Activated CD8-positive, alpha-beta memory T cell treated with anti-CD3 and anti-CD28 coated beads, Interleukin-2, amount 50 U/mL, for 48 hours (primary cell): ENCODE measurements at places on chromosomes 1 and 21.

DNA sequence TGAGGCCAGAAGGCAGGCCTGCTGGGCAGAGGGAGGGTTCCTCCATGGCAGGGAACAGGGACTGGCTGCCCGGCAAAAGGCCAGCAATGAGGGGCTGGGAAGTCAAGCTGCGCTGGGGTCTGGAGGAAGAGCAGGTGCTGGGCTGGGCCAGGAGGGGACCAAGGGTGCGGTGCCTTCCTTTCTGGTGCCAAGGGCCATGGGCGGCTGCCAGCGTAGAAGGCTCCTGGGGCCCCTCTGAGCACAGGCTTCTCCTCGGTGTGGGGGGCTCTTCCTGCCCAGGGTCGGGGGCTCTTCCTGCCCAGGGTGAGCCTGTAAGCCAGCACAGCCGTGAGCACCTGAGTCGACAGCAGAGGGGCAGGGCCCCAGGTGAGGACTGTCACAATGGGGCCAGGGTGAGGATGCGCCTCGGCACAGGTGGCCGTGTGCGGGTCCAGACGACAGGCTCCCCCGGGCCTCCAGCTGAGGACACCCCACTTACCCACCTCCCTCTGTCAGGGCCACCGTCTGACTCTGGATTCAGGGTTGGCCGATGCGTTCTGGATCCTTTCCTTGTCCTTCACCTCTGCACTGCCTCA lies 10.7 kb upstream of the DNMT3L start:
- DNase-seq, result no peak

- DNase-seq, result peak; percentile 68
Observed at GRCh38 chr1:28642056-28642846, 616 bp downstream of the TAF12 start.

GRCh38 chr1:23601968-23602876 lies 42.9 kb upstream of the ID3 start:
- DNase-seq, result no peak

DNA sequence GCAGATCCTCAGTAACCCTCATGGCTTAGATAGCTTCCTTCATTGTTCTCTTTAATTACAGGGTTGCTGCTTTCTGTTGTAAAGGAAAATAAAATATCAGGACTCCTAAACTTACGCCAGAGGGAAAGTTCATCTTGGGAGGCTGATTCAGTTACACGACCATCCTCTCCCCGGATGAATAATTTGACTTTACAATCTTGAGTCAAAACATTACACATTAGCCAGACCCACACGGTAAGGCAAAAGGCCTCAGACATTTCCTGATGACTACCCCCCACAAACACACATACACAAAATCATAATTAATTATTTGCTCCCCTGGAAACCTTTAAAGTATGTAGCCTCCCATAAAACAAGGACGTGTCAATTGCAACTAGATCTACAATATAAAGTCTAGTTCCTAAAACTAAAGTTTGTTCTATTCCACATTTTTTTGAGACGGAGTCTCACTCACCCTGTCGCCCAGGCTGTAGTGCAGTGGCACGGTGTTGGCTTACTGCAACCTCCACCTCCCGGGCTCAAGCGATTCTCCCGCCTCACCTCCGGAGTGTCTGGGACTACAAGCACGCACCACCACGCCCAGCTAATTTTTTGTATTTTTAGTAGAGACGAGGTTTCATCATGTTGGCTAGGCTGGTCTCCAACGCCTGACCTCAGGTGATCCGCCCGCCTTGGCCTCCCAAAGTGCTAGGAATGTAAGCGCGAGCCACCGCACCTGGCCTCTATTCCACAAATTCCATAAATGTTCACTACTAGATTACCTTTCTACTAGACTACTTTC lies 830 bp upstream of the PRDX1 start:
- DNase-seq, result no peak

DNA sequence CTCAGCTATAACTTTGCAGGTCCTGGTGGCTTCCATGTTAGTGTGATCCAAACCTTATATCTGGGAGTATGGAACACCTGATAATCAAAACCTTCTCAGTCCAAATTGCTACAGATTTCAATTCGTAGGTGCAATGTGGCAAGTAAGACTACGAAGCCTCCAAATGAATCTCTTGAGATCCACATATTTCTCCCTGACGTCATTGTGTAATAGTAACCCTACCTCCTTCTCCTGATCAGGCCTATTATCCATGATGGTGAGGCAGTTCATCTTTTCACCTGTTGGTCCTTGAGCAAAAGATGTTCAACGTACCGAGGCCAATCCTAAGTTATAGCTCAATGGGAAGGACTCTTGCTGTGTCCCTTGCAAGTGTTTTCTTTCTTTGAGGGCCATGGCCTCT lies 115.9 kb upstream of the CHRM3 start:
- DNase-seq, result no peak

DNA sequence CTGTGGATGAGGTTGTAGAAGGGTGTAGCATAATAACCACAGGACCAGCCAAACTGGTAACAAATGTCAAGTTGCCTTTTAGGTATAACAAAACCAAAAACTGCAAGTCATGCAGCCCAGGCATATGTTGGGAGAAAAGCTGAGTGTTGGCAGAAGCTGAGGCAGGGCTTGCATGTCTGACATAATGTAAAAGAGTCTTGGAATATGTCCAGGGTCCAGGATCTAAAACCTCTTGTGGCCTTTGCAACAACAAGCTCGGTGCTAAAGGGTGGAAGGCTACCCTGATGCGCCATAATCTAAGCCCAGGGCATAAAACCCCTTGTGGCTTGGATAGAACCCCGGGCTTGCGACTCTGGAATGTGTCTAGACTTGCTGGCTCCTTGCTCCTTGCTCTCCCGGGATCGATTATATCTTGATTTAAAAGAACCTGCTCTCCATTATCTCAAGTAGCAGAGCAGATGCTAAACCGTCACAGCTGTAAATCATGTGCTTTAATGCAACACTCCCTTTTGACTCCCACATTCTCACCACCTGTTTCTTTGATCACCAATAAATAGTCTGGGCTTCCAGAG lies 26.5 kb upstream of the SLC35A3 start:
- no peak for DNase-seq

- no peak for DNase-seq
Observed at GRCh38 chr1:180568184-180568583, 9.4 kb downstream of the OVAAL start.
